Posterior cingulate gyrus (tissue), 11 donors: ENCODE measurements at places on chromosomes 11 and 22.

- DNase-seq: no peak
These were observed 9.4 kb upstream of the NPTXR start for GRCh38 chr22:38853196-38853651.

DNA sequence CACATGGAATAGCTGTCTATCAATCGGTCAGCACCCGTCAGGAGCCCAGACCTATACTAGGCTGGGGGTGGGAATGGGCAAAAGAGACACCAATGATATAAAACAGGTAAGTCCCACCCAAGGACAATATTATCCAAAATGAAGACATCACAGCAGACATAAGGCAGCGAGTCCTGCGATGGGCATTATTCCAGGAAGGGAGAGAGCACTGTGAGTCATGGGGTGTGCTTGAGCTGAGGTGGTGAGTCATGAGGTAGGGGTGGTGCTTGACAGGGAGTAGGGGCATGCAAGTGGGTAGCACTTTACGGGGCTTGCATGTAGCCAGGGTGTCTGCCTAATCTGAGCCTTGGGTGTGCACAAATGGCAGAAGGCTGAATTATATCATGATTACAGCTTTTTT is 605.0 kb upstream of the CADM1 start:
- DNase-seq: no peak

GRCh38 chr11:29937526-29937925 is 79.3 kb downstream of the KCNA4 start:
- DNase-seq: no peak

DNA sequence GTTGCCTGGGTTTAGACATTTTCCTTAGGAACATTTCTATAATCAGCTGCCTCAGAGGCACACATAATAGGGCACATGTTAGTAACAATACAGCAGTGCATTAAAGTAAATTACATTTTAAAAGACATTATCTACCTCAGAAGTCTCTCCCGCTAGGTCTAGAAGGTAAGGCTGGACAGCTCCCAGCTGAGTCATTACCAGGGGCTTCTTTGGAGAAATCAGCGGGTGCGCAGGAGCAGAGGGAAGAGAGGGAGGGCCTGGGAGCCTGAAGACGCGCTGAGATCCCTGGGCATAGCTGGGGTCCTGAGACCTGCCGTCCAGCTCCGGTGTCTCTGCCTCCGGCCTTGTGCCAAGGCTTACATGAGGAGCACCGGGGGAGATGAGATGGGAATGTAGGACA is 67.7 kb downstream of the TMPRSS5 start:
- DNase-seq: no peak

DNA sequence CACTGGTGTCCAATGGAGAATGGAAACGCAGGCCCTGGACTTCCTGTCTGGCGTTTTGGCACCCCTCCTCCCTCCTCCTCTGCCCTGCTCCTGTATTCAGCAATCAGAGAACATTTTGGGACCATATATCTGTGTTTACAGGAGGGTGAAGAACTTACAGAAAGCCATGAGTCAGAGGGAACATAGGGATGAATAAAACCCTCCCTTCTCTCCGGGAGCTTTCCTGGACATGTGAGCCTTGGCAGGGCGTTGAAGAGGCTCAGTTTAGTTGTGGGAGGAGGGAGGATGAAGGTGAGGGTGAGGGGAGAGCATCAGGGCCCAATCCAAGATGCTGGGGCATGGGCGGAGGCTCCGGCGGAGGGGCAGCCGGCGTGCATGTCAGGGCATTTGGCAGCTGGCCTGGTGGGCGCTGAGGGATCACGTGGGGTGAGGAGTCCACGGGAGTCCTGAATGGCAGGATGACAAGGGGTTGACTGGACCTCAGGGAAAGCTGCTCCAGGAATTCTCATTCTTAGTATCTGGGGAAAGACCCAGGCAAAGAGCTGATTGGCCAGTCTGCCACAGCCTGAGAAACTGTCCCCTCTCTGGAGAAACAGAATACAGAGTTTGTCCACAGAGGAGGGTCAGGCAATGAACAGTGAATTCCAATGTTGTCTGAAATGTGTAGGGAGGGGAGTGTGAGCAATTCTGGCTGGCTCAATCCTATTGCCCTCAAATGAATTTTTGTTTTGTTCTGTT is 28.9 kb downstream of the MICAL2 start:
- DNase-seq: no peak

DNA sequence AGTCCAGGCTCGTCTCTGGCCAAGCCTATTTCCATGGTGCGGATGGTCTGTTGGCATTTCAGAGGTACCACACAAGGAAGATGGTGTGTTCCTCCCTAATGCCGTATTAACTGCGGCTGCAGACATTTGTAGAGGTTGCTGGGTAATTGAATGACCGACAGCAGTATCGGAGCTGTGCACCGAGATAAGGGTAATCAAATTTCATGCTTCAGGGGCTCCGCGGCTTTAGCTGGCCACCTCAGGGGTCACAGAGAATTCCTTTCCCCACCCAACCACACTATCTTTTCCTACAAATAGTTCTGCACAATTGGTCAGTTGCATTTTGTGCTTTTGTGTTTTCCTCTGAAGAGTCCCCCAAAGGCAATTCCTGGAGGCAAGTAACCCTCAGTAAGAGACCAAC is 297.4 kb downstream of the OPCML start:
- DNase-seq: no peak

DNA sequence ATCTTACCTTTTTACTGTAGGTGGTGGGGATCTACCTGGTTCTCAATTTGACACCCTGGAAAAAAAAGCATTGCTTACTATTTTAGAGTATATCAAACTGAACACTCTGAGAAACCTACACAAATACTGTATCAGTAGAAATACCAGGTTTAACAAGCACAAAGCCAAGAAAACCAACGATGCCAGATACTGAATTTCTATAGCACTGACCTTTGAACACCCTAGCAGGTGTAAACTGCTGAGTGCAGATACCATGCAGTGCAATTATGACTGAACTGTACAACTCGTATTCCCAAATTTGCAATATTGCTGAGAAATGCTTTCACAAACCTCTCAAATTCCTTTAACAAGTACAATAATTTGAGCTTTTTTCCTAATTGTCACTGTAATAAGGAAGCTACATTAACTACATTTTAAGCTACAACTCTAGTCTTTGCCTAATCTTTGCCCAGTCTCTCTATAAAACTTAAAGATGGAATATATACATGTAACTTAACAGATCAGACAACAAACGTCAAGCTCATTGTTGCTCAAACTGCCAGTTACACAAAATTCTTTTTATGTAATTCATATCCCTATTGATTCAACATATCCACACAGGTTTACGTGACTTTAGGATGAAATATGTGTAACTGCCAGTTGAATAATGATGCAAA is 8.9 kb downstream of the TAF1D start:
- no peak for DNase-seq

DNA sequence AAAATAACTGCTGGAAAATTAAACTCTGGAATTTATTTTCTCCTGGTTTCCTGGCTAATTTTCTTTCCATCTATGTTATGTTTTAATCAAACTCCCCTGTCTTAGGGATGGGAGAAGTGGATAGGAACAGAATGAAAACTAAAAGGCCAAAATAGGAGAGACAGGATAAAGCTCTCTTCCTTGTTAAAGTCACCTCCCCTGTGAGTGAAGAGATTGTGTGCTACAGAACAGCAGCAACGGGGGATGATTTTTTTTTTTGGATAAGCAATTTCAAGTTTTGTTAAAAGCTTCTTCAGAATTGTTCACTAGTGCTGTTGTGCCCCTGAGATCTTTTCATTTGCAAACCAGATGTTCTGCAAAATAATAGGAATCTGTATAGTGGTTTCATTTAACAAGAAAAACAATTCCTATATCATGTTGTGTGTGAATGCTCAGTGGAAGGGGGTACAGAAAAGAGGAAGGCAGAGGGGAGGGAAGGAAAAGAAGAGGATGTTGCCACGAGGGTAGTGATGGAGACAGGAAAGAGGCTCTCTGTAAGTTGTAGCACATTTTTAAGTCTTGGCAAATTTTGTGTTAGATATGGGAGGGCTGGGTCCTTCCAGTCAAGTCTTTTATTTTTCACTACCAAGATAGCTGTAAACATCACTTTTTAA is 301.2 kb downstream of the CADM1 start:
- no peak for DNase-seq

DNA sequence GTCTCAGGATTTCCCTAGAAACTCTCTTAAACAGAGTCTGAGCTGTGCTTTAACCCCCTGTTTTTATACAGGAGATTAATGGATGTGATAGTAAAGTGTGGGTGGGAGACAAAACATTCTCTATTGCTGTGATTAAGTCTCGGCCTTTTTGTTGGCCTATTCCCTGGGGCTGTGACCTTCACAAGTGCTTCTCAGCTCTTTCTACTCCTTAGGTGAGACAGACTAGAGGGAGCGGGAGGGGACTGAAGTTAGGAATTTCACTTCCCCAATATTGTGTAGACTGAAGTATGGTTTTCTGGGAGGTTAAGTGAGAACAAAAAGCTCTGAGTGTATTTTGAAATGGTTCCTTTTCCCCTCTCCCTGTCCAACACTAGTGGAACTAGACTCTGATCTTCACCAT is 29.8 kb upstream of the OR8B8 start:
- DNase-seq: no peak

DNA sequence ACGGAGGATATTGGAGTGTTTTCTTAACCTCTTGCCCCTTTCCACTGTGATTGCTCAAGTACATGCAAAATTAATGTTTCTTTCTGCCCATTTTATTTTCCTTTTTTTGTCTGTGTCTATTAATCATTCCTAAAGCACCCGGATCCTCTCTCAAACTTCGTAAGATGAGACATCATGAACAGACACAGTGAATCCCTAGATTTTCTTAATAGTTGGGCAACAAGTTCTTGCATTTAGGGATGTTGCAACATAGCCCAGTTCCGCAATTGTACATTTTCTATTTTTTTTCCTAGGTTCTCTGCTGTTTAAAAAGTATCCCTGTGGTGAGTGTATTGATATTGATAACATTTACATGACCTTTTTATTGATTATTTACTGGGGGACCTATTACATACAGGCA is 2.9 kb downstream of the FAM111A start:
- DNase-seq: no peak

GRCh38 chr22:20624161-20624616 is 116.8 kb downstream of the MED15 start:
- DNase-seq: no peak

DNA sequence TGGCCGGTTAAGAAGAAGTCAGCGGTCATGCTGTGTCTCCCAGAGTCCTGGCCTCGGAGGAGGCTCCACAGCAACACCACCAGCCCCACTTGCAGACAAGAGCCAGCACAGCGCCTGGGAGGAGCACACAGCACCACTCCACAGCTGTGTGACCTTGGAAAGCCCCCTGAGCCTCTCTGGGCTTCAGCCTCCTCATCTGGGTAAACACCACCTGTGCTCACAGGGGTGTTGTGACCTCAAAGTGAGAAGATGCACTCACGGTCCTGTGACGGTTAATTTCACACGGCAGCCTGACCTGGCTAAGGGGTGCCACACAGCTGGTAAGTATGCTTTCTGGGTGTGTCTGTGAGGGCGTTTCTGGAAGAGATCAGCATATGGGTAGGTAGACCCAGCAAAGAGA is 54.7 kb downstream of the PHF21B start:
- no peak for DNase-seq

DNA sequence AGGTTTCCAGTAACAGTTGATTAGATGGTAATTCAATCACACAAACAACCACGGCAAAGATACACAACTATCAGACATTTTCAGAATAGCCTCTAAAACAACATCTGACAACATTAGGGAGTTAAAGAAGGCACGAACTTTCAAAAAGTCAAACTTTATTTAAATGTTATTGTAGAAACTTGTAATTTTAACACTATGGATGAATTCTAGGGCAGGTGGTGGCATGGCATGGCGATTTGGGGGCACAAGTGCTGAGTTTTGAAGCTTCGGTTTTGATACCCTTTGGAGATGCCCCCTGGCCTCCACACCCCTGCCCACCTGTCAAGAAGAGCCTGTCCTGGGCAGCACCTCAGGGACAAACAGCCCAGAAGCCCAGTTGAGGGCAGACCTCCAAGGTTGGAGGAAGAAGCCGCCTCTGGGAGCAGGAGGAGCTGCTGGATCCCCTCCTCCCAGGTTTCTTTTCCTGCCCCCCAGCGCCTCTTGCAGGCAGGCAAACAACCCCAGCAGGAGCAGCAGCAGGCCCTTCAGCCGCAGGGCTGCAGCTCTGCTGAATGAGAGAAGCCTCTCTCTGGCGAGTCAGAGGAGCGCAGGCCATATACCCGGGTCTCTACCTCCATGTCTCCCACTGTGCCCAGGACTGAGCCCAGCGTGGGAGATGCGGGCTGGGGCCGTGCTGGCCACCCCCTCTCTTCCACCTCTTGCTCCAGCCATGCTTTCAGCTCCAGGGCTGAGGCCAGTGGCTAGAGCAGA is 102.1 kb upstream of the IGLL5 start:
- no peak for DNase-seq

- DNase-seq: no peak
These were observed 306.6 kb downstream of the FAT3 start for GRCh38 chr11:92531065-92531739.

- no peak for DNase-seq
These were observed 14.0 kb downstream of the MICALL1 start for GRCh38 chr22:37920126-37920525.

DNA sequence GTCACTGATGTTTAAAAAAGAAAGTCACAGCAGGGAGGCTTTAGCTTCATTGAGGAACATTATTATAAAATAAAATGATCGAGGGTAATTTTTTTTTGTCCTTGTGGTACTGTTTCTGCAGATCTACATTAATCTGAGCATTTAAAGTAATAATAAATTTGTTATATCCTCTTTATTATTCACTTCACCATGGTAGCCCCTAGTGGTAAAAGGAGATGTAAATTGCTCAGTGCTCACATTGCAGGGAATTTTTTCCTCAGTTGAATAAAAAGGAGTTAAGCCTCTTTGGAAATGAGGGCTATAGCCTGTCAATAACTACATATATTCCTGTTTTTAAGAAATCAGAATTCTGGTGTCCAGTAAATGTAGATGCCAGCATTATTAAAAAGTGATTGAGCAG is 99.7 kb upstream of the VPREB1 start:
- DNase-seq: no peak

DNA sequence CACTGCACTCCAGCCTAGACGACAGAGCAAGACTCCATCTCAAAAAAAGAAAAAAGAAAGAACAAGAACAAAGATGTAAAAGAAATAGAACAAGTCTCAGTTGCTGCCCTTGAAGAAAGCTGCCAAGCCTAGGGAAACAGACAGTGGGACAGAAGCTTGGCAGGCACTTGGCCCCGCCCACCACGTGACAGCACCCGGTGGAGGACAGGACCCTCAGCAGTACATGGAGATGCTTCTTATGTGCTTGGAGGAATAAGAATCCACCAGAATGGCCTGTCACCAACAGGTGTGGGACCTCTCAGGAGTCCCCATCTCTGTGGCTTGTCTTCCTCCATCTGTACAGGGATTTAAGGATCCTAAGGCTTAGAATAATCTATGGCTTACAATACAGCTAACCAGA is 7.6 kb upstream of the TMPRSS6 start:
- no peak for DNase-seq

GRCh38 chr11:59429924-59430516 is 3.8 kb upstream of the OR5A2 start:
- DNase-seq: no peak

DNA sequence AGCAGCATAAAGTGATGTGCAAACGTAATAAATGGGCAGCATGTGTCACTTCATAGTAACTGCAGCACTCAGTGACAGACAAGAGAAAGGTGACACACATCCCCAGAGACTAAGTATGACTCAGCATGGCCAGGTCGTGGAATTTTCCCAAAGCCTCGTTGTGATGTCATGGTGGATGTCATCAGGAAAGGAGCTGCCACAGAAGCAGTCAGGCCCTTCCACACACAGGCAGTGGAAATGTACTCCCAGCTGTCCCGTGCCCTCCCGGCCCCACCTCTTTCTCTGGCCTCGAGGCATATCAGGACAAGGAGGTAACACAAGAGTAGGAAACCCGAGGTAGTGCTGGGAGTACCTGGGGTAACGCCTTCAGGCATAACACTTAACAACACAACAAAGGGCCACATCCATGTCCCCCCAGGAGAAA is 8.1 kb downstream of the PC start:
- DNase-seq: no peak
